ENCODE measurements at places on chromosomes 7 and 10. TPM values are rescaled to one million over a fixed set of nuclear protein-coding genes. Genes with fewer than 3 reads are reported as not detected.

The KIAA1549 gene
- total RNA-seq: 2.8 TPM

The NODAL gene
- total RNA-seq: not detected

DNA sequence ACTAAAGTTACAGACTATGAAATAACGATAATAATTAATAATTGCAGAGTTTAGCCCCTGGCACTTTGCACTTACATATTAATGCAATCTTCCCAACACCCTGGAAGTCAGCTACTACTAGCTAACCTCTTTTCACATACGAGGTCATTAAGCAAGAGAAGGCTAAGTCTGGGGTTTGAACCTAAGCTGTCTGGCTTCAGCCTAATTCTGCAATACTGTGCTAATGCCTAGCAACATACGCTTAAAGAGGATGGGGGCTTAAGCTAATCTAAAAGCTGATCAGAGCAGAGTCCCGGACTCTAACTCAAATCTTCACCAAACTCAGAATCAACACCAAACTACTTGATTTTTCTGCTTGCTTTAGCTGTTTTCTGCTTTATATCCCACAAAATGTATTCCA lies 168.7 kb upstream of the GNAI1 start:
- no peak overlapping the region for H3K4me3 ChIP-seq
- H3K36me3 ChIP-seq: no peaks in the 10 kb centered on the region
- H3K27me3 ChIP-seq: no peaks in the 10 kb centered on the region
- H3K27ac ChIP-seq: no peak overlapping the region
- no peaks in the 10 kb centered on the region for H3K4me1 ChIP-seq

- DNase-seq: no peak
- H3K36me3 ChIP-seq: no peaks in the 10 kb centered on the region
- no peaks in the 10 kb centered on the region for H3K27me3 ChIP-seq
- no peak overlapping the region for H3K27ac ChIP-seq
- H3K4me3 ChIP-seq: no peak overlapping the region
Measured at GRCh38 chr7:14236834-14237233, 247.4 kb upstream of the ETV1 start.
